Activated CD8-positive, alpha-beta T cell treated with anti-CD3 and anti-CD28 coated beads, Interleukin-2, amount 10 ng/mL, durations not matched to agents 7 days and 5 days (primary cell): ENCODE measurements at places on chromosomes 6 and 20.

DNA sequence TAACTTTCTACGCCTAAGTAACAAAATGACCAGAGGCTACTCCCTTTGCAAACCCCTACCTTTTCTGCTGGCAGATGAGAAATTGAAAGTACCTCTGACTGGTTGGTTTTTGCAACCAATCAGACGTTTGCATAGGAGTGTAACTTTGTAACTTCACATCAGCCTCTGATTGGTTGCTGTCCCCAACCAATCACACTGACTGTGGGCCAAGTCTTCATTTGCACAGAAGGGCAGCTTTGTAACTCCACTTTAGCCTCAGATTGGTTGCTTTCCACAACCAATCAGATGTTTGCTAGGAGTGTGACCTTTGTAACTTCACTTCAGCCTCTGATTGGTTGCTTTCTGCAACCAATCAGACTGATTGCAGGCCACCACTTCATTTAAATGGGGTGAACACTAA is 89.1 kb downstream of the ME1 start:
- no peak for DNase-seq

- no peak for DNase-seq
Measured at GRCh38 chr6:168992446-168993144, 261.1 kb downstream of the THBS2 start.

GRCh38 chr20:10910535-10911178 is 236.9 kb upstream of the JAG1 start:
- DNase-seq = no peak

- no peak for DNase-seq
Measured at GRCh38 chr6:163842467-163842866, 427.9 kb downstream of the QKI start.

DNA sequence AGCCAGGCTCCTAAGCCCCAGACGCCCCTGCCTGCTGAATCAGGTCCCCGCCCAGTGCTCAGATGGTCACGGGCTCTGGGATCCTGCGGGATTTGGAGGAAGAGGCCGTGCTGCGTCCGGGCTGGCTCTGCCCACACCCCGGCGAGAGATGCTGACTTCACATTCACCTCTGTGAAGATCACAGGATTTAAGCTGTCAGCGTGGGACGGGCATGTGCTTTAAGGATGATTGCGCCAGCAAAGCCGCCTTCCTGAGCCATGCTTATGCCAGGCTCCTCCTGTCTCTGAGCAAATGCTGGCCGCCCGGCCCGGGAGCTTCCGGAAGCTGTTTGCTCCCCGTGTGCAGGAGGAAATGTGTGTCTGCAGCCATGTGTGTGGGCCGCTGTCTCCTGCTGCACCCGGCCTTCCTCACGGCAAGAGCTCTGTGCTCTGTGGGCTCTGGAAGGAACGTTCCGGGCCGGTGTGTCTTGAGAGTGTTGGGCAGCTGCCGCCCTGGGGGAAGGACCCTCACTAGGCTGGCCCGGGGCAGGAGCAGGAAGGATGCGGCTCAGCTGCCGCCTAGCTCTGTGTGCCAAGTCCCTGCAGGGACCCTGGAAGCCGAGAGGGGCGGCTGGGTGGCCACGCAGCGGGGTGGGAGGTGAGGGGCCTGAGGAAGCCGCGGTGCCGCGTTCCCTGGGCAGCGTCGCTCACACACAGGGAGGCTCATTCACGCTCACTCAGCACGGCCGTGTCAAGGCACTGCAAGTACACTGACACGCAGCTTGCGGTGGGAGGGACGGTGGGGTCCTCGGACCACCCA is 19.0 kb upstream of the BHLHE23 start:
- peak; percentile 42 for DNase-seq

- no peak for DNase-seq
Measured at GRCh38 chr6:1757131-1757530, 147.4 kb downstream of the FOXC1 start.

DNA sequence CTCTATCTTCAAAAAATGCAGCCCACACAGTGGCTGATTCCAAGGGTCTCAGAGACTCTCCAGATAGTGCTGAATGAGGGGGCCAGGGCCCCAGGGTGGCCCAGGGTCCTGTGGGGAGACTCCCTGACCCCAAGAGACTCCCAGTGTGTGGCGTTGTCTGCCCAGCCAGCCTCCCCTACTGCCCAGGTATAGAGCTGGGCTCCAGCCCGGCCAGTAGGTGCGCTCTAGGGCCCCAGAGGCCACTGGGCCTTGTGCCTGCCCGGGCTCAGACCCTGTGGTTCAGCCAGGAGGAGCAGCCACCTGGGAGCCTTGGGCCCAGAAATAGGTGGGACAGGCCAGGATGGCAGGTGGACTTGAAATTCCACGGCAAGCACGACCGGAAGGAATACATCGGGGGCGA is 30.3 kb upstream of the GATA5 start:
- no peak for DNase-seq

DNA sequence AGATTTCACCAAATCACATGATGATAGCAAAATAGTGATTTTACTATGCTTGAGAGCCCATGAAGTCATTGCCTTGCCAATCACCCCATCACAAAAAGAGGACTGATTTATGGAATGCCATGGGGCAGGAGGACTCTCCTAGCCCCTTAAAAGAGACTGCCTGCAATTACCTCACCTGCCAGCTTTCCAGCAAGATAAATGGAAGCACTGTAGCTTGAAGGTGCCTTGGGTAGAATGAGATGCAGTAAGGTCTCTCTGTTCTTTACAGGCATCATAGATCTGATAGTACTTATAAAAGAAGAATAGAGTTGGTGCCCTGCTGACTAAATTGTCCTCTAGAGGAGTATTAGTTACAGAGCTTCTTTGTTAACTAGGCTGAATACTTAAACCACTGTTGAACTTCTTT is 242.3 kb downstream of the TMEM242 start:
- no peak for DNase-seq

GRCh38 chr6:159892053-159892452 is 1.3 kb downstream of the MAS1 start:
- no peak for DNase-seq

DNA sequence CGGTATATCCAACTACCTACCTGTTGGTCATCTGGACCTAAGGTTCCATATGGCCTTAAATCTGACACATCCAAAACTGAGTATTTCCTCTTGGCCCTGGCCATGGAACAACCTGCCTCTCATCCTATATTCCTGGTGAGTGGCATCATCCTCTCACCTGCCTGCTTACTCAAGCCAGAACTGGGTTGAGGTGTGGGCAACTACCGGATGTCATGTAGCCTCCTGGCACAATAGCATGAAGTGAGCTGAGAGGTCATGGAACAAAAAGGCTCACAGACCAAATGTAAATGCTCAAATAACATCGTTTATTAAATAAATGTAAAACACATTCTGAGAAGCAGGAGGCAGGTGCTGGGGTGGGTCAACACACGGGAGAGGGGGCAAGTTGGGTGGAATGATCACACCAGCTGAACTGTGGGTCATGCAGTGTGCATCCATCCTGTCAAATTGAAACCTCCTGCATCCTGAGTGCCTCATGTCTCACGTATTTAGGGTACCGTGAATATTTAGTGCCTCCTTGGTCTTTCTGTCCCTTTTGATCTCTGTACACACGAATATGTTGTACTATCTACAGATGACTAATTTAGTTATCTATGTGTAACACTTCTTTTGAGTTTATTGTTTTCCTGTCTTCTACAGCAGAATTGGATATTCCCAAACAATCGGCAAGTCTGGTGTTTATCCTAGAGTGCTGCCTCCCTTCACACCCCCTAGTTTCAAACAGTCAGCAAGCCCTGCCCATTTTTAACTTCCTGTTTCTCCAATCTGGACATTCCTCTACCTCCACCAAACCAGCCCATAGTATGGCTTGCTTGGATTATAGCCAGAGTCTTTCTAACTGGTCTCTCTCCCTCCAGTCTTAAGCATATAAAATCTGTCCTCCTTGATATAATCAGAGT is 7.9 kb upstream of the POU5F1 start:
- no peak for DNase-seq

DNA sequence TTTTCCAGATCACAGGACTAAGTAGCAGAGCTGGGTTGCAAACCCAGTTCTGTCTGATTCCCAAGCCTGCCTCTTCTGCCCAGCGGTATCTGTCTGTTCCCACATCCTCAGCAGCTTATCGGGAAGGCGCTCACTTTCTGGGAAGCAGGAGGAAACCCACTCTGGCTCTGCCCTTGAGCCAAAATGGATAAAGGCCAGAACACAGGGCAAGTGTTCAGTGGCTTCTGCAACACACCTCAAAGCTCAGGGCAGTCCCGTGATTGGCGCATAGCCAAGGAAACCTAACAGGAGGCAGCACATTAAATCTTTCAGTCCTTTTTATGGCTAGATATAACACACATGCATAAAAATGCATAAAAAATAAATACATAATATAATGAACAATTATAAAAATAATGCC is 262.2 kb downstream of the NRN1 start:
- no peak for DNase-seq

GRCh38 chr6:70033781-70034180 is 167.4 kb downstream of the COL19A1 start:
- DNase-seq = no peak

DNA sequence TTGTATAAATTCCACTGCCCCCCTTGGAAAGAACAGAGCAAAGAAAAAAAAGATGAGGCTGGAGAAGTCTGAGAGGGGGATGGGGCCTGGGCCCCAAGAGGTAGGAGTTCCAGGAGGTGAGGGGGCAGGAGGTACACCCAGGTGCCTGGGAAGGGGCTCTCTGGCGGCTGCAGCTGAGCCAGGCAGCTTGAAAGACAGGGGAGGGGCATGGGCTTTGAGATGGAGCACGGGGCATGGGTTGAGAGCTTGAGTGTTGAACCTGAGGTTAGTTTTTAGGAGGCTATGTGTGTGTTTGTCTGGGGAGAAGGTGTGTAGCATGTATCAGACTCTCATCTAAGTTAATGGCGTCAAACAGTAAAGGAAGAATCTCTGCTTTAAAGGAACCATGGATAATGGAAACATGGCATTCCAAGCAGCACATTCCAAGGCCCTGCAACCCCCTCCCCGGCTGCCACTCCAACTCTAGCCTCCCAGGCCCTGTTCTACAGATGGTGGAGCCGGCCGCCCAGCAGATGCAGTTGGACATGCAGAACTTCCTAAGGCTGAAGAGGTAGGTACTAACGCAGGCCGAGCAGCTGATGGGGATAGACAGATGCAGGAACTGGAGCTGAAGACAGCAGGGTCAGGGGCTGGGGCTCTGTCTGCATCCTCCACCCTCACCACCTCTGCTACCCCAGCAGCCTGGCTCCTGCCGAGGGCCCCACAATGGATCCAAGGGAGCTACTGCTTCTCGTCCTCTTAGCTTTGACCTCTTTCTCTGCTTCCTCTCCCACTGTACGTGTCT is 42.1 kb downstream of the MDFI start:
- no peak for DNase-seq

DNA sequence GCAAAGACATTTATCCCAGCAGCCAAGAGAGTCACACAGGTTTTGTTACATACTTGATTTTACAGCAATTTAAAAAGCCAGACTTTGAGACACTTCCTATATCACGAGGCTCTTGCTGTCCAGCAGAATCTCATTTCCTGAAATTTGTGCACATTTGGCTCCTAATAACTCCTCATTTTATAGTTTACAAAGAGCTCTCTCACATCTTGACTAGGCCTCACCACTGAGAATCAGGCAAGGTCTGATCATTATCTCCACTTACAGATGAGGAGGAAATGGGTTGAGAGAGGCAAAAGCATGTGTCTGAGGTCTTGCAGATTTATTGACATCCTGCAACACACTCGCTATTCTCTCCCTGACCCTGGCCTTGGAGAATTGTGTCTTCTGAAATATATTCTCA is 426.8 kb downstream of the MAFB start:
- no peak for DNase-seq

- no peak for DNase-seq
Measured at GRCh38 chr6:100704961-100705360, 176.2 kb downstream of the ASCC3 start.

- no peak for DNase-seq
Measured at GRCh38 chr6:829656-830055, 136.7 kb upstream of the EXOC2 start.

- DNase-seq = peak; percentile 14
Measured at GRCh38 chr6:6317825-6318733, 2.4 kb downstream of the F13A1 start.

- no peak for DNase-seq
Measured at GRCh38 chr20:1283522-1284510, 17.7 kb downstream of the SNPH start.

DNA sequence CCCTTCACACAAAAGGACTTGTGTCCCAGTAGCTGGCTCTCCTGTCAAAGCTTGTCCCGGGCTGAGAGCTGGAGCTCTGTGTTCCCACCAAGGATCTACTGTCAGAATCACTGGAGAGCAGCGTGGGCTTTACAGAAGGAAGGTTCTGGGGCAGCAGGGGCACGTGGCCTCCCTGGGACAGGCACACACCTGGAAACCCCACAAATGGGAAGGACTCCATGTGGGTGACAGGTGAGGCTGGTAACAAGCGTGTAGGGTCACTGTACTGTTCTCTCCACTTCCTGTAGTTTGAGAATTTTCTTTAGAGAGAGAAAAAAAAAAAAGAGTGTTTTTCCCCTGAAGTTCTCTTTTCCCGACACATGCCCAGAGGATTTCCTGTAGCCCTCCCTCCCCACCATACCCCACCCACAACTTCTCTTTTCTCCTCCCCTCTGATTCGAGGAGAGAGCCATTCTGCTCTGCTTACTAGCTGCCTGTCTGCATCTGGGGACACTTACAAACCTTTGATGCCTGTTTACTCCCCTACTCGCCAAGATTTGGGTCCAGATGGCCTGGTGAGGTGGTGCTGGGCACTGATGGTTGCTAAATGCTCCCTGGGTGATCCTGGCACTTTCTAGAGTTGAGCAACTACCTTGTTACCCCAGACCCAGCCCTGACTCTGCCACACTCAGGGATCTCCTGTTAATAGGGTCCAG is 84.1 kb upstream of the SIRPA start:
- no peak for DNase-seq

DNA sequence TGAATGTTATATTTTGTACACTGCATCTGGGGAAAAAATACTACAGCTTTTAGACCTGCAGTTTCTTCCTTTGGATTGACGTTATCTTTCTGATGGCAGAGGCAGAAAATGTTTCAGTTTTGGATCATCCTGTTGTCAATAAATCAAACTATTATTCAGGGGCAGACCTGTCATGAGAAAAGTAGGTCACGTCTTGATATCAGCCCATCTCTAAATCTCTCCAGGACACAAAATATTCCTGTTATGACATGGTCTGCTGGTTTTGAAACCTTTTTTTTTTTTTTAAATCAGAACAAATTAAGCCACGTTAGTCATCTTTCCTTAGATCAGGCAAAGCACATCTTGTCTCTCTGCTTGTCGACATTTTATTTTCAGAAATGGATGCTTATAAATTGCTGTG is 24.0 kb downstream of the IL20RA start:
- DNase-seq = no peak

- peak; percentile 24 for DNase-seq
Measured at GRCh38 chr6:45923831-45924391, 91.7 kb downstream of the CLIC5 start.

GRCh38 chr6:154297721-154298120 is 58.9 kb downstream of the IPCEF1 start:
- no peak for DNase-seq
